ENCODE measurements at places on chromosomes 7 and 10.

DNA sequence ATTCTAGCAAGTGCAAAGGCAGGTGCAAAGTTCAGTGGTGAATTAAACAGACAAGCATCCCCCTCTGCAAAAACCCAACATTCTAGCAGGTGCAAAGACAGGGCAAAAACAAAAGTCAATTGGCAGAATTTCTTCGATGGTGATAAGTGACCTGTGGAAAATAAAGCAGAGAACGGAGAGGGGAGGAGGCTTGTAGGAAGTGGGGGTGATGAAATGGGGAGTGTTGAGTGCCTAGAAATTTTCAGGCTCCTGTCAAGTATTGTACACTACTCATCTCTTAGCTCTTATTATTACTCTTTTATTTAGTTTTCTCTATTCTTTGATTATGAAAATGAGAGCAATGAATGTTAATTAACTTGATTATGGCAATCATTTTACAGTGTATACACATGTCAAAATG is 2.4 kb upstream of the CD36 start:
- no peak for DNase-seq

DNA sequence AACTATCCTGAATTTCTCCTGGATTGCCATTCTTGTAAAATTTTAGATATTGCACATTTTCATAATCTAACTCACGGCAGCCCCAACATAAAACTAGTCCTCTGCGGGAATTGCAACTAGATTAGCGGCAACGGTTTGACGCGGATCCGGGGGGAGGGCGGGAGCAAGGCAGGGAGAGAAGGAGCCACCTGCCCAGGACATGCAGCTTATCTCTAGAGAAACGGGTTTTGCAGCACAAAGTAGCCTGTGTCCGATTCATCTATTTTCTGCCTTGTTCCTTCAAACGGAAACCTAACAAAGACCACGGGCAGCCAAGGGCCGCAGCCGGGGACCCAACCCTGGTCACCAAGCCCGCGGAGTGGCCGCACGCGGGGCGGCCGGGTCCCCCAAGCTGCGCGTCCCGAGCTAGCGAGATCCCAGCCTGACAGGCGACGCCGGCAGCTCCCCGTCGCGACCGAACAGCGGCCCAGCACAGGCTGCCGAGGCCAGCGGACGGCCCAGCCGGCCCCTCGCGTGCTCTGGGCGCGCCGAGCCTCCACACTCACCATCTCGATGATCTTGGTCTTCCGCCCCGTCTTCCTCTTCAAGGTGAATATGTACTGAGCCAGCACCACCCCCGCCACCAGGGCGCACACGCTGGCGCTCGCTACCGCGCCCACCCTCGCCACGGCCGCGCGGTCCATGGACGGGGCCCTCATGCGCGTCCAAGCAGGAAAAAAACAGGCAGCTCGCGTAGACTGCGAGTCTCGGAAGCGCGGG is at the start of gene NT5C3A:
Gene NT5C3A (minus strand): TSS at position 754 of the 759 bp plus-strand sequence. CDS start 71 bp downstream, at position 683.
- DNase-seq: no peak

GRCh38 chr10:29583674-29584073 is 51.1 kb downstream of the SVIL start:
- DNase-seq: no peak

DNA sequence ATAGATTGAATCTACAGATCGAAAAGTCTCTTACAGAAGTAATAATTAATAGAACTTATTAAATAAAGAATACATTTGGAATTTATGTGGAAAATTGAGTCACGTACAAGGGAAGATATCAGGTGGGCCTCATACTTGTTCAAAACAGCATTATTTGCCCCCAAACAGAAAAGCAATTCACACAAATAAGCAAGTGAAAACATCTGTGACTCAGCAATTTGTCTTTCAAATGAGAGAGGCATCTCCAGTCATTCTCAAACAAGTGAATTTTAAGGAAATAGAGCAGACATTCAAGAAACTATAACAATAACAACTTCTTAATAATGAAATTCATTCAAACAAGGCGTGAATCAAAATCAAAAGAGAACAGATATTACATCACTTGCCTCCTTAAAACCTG is 50.1 kb downstream of the SEMA3A start:
- no peak for DNase-seq

GRCh38 chr7:76047811-76048667 is at the start of the genes MDH2 and STYXL1:
Gene MDH2, plus strand, starts transcription at chr7:76048106. Its CDS starts 55 bp downstream, at chr7:76048161.
Gene STYXL1, minus strand, starts transcription at chr7:76048000. Its CDS starts 17,477 bp downstream, at chr7:76030523.
- peak; percentile 97 for DNase-seq
